ENCODE measurements at places on chromosomes 6 and 20.

DNA sequence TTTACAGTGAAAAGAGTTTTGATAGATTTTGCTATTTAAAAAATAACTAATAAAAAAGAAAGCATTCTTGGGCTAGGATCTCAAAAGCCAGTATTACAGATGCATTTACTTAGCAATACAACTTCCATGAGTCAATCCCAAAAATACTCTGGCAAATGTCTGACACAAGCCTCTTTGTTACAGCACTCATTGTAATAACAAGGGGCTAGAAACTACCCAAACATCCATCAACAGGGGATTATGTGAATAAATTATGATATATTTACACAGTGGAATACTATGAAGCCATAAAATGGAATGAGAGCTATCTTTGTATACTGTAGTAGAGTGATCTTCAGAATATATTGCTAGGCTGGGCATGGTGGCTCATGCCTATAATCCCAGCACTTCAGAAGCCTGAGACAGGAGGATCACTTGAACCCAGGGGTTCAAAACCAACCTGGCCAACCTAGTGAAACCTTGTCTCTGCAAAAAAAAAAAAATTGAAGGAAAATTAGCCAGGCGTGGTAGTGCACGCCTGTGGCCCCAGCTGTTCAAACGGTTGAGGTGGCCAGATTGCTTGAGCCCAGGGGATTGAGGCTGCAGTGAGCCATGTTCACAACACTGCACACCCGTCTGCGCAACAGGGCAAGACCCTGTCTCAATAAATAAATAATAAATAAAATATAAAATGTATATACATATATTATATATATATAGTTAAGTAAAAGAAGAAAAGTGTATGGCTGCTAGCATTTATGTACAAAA, 34.7 kb upstream of the TOP1 start:
- no peak for DNase-seq

GRCh38 chr20:57381596-57382503, 9.3 kb upstream of the RBM38 start:
- peak; percentile 93 for DNase-seq

GRCh38 chr6:2865694-2866151, 24.1 kb upstream of the SERPINB1 start:
- no peak for DNase-seq

- DNase-seq = no peak
Measured at GRCh38 chr20:58876437-58876836, 23.9 kb downstream of the GNAS start.

DNA sequence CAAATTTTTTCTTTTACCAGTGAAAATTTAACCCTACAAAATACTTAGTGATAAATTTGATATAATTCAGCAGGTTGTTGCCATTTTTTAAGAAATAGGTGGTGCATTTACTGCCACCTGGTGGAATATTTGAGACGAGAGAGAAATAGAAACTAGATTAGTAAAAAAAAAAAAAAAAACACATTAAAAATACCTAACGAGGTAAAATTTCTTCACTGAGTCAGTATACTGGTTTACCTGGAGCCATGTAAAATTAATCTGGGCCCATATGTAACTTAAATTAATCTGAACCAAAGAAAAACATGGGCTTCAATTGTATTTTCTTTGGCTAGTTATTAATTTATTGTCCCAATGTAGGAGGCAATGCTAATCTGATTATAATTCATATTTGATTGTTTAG, 520.8 kb downstream of the EPM2A start:
- peak; percentile 14 for DNase-seq

- DNase-seq = no peak
Measured at GRCh38 chr6:130385064-130385695, 19.4 kb downstream of the TMEM200A start.

GRCh38 chr6:102411796-102412195, 1018.3 kb downstream of the GRIK2 start:
- no peak for DNase-seq

DNA sequence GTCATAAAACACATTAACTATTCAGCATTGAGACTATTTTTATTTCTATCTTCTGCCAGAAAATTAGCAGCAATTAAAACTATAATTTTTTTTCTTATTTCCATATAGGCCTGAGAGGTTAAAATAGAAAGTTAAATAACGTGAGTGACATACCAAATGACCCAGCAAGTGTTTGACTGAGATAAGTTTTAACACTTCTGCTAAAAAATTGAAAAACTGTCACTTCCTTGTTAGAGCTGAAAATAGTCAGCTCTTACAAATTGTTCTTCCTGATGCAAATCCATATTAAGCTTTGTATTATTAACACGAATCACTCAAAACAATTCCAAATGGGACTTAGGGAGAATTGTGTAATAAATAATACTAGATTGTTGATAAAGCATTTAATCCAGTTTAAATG, 26.5 kb upstream of the STX11 start:
- no peak for DNase-seq

GRCh38 chr6:75202676-75203131, 3.1 kb downstream of the COL12A1 start:
- no peak for DNase-seq

GRCh38 chr20:21706261-21707195, 1.1 kb downstream of the PAX1 start:
- no peak for DNase-seq
